NB4 (cell line): ENCODE measurements at places on chromosomes 1 and 21.
A peak's percentile ranks its signal among the peaks of the same experiment; 100 is the strongest.

GRCh38 chr1:27660300-27660835, 11.6 kb downstream of the IFI6 start:
- DNase-seq: no peak

DNA sequence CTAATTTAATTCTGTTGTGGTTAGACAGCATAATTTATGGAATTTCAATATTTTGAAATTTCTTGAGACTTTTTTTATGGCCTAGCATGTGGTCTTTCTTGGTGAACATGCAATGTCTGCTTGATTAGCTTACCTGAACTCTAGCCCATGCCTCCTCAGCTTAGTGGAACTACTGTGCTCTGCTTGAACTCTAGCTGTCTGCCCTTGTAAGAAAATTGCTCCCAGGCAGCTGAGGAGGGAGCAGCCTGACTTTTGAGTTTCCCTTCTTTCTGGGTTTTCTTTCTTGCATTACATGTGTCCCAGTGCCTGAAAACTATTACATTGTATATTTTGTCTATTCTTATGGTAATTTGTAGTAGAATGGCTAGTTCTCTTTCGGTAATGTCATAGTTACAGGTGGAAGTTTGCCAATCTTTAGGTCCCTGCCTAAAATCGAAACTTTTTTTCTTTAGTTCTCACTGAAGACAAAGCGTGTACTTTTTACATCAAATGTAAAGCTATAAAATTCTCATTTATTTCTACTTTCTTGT, 105.3 kb downstream of the MAST2 start:
- DNase-seq: no peak

DNA sequence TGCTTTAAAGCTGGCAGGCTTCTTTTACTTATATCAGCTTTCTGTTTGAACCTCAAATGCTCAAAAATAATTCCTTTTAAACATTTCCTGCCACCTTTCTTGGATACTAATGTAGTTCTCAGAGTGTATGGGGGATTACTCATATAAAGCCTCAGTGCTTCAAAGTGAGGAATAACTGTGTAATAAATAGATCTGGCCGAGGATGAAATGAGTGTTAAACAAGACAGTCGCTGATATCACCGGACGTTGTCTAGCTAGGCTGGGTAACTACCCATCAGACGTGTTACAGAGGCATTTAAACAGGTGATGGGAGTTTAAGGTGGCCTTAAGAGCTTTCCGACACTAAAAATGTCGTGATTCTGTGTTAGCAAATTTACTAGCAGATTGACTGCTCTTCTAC, 53.1 kb downstream of the VANGL2 start:
- DNase-seq: no peak

DNA sequence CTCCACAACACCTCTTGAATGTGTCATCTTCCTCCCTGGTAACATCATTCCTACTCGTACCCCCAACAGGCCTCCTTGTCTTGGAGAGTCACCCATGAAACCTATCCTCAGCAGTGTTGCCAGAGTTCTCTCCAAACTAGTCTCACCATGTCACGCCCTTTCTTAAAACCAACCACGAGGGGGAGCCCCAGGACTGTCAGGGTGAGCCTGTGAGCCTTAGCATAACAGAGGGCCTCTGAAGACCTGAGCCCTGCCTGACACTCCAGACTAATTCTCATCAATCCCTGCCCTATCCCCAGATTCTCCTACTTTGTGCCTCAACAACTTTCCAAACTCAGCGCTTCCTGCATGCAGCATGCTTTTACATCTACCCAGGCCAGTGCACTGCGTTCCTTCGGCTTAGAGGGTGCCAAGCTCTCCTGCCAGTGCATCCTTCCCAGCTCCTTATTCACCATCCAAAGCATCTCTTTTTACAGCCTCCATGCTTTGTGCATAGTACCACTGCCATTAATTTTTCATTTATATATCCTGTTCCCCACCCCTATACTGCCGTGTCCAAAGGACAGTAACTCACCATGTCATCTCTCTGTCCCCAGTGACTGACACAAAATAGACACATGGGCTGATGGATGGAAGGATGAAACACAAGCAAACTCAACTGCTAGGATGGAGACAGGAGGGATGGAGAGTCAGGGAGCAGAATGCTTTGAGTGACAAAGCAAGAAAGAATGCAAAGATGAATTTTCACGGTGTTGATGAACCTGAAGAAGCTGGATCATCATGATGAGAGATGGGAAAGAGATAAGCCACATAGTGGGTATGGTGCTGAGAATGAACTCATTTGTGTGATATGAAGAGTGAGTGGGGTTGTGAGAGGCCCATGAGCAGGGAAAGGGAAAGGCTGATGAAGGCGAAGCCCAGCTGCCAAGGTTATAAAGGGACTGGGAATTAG, 34.0 kb downstream of the ZNF697 start:
- DNase-seq: peak; percentile 82

- peak; percentile 84 for DNase-seq
Measured at GRCh38 chr1:975896-976683, 5.8 kb downstream of the PERM1 start.

DNA sequence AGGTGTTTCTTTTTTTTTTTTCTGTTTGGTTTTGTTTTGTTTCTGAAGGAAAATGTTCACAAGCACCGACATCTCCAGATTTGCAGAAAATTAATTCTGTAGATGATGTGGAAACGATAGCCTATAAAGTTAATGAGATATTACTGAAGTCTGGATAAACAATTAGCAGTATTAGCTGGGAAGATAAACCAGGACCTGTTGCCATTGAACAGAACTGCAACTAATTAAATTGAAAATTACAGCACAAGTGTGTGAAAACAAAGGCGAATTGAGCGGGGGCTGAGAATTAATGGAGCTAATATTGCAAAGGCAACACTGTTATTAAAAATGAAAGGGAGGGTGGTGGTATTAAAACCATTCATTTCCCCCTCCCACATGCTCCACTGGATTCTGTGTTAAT, 107.5 kb upstream of the AJAP1 start:
- DNase-seq: no peak

DNA sequence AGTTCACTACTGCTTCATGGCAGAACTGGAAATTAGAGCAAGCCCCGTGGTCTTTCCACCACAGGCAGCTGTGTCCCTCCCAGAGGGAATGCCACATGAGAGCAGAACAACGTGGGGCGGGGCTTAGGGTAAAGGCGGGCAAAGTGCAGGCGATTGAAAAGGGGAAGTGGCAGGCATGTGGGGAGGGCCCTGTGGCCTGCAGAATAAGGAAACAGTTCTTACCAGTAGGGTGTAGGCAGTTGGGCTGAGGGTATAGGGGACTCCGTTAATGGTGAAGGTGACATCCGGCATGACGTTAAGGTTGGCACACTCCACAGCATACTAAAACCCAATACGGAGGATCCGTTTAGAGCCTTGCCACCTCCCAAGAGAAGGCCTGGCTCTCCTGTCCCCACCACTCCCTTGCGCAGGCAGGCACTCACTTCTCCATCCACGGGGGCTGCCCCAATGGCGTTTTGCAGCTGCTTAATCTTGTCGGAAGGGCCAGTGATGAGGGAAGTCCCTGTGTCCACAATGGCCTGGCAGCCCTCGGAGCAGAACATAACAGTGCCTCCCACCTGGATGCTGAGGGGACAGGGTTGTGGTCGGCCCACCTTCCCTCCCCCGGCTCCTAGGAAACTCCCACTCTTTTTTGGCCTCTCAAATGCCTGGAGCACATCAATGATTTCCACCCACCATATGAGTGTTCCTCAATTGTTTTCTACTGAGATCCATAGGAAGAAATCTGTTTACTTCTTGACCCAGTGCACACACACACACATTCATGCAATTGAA, 9.1 kb upstream of the RAB7B start:
- DNase-seq: peak; percentile 99

GRCh38 chr1:174194461-174194860, 35.1 kb downstream of the RABGAP1L start:
- no peak for DNase-seq

GRCh38 chr1:79614762-79615161, 608.2 kb upstream of the ADGRL4 start:
- no peak for DNase-seq

DNA sequence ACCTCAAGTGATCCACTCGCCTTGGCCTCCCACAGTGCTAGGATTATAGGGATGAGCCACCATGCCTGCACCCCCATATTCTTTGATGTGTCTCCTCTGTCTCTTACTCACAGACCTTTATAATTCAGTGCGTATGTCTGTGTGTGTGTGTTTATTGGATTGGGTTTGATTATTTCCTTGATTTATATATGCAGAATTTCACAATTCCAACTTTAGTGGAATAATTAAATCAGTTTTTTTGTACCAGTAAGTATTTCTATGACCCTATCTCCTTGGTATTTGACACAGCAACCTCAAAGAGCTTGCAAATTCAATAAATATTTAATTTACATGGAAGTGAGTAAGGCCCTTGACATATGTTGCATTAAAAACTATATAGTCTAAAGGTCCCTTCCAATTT, 333.9 kb upstream of the ADAMTS5 start:
- no peak for DNase-seq

GRCh38 chr1:212107481-212107880, 71.9 kb downstream of the DTL start:
- DNase-seq: no peak

- no peak for DNase-seq
Measured at GRCh38 chr1:115564201-115564600, 77.6 kb upstream of the VANGL1 start.

- DNase-seq: no peak
Measured at GRCh38 chr1:24373044-24373443, 40.5 kb downstream of the STPG1 start.

DNA sequence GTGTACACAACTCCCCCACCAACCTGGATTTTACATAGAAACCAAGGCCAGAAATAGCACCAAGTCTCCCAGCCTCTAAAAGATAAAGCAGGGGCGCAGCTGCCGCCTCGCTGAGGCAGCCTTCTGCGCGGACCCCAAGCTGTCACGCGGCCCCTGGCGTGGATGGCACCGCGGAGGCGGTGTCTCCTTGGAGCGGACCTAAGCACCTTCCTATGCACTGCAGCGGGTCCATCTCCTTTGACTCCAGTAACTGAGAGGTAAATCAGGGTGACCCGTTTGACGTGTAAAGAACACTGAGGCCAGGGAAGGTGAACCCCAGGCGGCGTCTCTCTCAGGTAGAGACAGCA, 17.0 kb downstream of the ZNF697 start:
- DNase-seq: no peak

DNA sequence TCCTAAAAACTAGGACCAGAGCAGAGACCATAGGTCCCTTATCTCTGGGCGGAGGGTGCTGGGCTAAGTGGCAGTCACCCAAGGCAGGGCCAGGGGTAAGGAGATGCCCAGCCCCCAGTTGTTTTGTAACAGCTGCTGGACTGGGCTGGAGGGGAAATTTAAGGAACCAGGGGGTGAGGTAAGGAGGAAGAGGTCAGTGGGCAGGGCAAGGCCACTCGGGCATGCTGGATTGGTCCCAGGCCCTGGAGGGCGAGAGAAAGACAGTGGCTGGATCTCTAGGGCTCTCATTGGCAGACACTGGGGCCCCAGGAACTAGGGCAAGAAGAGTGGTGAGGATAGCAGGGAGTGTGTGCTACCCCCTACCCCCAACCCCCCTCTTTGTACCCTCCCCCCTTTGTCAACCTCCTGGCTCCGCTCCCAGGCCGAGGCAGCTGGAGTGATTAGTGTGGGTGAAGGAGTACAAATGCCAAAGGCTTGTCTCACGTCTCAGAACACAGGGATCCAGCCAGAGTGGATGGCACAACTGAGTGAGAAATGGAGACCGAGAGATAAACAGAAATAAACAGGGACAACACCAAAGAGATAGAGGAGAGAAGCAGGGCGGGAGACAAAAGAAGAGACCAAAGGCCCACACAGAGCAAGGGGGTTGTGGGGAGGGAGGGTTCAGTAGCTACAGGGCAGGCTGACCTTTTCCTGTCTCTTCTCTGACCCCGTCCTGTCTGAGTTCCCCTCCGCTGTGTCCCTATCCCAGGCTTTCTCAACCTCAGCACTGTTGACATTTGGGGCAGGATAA, 20.5 kb upstream of the THRAP3 start:
- DNase-seq: peak; percentile 45

GRCh38 chr1:200332716-200333115, 77.1 kb downstream of the ZNF281 start:
- no peak for DNase-seq

GRCh38 chr1:161840363-161840762, 74.2 kb downstream of the ATF6 start:
- DNase-seq: no peak

DNA sequence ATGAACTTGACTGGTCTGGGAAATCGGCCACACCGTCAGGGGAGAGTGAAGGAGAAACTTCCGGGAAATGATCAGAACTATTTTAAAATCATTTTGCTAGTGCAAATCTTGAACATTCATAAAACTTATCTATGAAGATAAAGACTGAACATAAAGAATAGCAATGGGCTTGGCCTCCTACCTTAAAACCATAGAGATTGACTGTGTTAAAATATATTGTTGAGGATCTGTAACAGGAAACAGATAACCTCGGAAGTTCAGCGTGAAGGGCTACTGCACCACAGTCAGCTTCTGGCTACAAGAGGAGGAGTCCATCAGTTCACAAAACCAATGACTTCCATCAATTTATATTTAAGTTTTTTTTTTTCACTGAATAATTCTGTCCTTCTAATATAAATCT, 127.3 kb downstream of the RGS7 start:
- no peak for DNase-seq

- peak; percentile 41 for DNase-seq
Measured at GRCh38 chr1:160446945-160447600, 46.7 kb downstream of the VANGL2 start.

DNA sequence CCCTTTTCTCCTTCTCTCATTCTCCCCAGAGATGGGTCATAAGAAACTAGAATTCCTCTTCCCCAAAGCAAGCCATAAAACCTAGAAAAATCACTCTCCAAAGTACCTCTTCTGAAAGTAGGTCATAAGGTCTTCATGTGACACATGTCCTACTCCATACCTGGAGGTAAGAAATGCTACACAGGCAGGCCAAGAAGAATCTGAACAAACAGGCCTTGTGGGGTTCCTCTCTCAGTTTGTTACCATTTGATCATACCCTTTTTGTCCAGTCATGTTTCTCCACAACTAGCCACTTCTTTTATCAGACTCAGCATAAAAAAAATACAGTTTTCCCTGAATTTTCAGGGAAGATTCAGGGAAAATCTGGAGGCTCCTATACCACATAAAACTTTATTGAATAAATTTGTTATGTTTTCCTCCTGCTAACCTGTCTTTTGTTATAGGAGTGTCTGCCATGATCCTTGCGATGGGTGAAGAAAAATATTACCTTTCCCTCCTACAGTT, 134.4 kb upstream of the LMO4 start:
- DNase-seq: no peak

DNA sequence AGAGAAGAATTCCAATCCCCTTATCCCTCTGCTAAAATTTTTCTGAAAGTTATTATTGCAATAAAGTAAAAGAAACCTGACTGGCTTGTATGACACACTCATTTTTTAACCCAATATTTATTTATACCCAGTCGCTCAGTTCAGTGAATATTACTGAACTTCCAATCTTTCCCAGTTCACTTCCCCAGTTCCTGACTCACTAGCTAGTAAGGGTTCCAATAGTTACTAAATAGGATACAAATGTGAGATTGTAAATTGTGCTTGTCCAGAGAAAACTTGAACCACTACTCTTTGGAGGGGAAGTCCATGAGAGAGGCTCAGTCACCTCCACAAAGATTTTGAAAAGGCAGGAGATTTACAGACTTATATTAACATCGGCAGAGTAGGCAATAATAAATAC, 31.4 kb downstream of the PRDX6 start:
- DNase-seq: no peak

- no peak for DNase-seq
Measured at GRCh38 chr21:44618909-44619308, 7.0 kb downstream of the KRTAP10-8 start.
